Activated naive CD4-positive, alpha-beta T cell treated with anti-CD3 and anti-CD28 coated beads, Interleukin-2, amount 50 U/mL, for 16 hours (primary cell): ENCODE measurements at places on chromosomes 3 and 15.

GRCh38 chr3:23096041-23096440 is 107.1 kb upstream of the UBE2E2 start:
- no peak for DNase-seq

DNA sequence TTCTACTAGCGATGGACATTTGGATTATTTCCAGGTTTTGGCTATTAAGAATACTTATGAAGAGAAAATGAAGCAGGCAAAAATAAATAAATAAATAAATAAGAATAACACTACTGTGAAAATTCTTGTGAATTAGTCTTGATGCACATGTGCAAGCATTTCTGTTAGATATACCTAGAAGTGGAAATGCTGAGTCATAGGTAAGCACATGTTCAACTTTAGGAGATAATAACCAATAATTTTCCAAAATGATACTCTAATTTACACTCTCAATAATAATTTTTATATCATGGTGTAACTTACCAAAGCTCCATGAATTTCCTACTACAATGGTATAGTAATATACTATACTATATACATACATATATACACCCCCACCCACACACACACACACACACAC is 23.4 kb downstream of the EMC4 start:
- DNase-seq, result no peak

DNA sequence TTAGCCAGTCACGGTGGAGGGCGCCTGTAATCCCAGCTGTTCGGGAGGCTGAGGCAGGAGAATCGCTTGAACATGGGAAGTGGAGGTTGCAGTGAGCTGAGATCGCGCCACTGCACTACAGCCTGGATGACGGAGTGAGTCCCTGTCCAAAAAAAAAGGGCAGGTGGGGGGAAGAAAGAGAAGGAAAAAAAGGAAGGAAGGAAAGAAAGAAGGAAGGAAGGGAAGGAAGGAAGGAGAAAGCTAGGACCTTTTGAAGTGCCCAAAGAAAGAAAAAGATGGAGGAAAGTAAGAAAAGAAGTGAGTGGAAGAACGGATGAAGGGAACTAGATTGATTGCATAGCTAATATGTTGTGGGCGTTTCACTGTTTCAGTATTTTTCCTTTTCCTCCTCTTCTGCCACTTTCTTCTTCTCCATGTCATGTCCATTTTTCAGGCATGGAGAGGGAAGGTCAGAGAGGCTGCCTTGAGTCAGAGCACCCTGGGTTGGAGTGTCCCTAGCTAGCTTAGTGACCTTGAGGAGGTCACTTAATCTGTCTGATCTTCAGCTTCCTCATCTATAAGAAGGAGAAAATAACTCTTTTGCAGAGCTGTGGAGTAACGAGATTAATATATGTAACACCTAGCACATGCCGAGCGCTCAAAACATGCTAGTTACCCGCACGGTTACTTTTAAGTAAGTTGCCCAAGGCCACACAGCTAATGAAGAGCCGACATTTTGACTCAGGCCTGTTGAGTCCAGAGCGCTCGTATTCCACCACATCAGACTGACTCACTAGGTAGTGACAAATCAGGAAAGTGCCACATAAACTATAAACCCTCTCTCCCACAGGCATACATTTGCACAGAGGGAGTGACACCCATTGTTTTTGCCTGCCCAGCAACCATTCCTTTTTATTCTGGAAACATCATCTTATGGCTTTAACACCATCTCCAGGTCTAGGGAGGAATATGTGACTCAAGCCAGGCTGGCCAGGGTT is 42.2 kb downstream of the BHLHE40 start:
- DNase-seq, result no peak

DNA sequence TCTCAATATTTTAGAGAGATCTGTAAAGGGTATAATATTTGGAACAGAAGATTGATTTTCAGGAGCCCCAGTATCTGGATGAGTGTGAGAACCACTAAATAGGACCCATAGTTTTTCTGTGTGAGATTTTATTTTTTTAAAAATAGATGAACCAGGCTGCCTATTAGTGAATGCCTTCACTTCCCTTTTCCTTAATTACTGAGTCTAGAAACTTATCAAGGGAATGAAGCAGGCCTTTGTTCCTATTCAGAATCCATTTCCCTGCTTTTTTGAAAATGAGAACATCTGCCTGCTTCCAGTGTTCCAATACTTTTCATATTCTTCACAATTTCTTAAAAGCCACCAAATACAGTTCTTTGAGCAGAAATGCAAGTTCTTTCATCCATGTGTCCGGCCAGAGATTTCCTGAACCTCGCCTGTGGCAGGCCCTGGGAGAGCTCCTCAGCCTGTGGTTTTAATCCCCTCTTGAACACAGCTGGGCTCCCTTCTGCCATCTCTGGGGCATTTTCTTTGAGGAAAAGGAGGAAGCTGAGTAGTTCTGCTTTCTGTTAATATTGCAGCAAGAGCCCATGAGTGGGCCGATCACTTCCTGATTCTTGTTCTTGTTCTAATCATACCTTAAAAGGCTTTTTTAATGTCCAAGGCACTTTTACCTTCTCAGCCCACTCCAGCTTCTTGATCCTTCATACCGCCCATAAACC is 4.7 kb downstream of the EHD4 start:
- DNase-seq, result no peak

GRCh38 chr15:77071305-77072223 is 655 bp upstream of the TSPAN3 start:
- no peak for DNase-seq

- DNase-seq, result peak; percentile 42
These were observed 580.4 kb upstream of the TBL1XR1 start for GRCh38 chr3:177777699-177778098.

GRCh38 chr3:104323226-104323625 is 1043.5 kb upstream of the ALCAM start:
- DNase-seq, result no peak

DNA sequence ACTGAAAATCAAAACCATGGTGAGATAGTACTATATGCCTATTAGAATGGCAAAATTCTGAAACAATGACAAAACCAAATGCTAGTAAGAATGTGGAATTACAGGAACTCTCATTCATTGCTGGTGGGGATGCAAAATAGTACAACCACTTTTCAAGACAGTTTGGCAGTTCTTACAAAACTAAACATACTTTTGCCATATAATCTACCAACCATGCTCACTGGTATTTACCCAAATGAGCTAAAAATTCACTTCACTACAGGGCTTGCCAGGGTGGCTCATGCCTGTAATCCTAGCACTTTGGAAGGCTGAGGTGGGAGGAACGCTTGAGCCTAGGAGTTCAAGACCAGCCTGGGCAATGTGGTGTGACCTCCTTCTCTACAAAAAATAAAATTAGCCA is 40.0 kb downstream of the MYO9A start:
- DNase-seq, result no peak

DNA sequence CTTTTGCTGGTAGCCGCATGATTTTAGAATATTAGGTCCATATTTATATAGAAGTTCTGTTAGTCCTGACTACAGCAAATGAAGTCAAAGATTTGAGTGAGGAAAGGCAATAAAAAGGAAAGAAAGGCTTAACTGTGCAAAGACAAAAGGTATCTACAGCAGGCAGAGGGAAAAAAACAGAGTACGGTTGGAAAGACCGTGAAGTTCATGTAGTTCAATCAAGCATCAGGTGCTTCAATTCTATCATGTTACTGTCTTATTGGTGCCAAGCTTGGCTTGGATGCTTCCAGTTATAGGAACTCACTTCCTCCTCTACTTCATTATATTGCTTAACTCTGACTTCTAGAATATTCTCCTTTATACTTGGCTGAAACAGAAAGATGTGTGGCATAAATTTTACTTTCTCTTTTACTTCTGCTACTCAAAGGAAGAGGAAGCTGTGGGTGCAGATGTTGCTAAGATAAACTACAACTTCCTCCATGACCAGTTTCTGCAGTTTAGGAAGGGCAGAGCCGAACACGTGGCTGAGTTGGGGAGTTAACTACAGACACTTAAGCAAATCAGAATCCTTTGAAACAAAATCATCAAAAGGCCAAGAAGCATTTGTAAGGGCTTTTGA is 72.6 kb upstream of the ZBED2 start:
- peak; percentile 65 for DNase-seq

GRCh38 chr15:68511073-68511991 is 67.5 kb upstream of the CORO2B start:
- DNase-seq, result no peak

DNA sequence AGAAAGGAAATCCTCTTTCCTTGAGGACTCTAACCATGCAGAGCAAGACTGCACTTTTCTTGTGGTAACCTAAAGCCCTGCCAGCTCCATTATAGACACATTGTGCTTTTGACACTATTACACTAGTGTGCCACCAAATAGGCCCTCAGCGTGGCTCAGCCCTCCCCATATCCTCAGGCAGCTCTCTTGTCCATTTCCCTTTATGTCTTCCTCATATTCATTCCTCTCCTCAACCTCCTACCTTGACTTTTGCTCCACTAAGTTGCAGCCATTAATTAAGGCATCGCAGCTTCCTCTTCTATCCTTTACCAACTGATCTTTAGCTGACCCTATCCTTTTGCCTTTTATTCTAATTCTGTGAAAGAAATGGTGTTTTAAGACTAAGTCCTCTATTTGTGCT is 3.7 kb downstream of the ATG7 start:
- DNase-seq, result no peak

DNA sequence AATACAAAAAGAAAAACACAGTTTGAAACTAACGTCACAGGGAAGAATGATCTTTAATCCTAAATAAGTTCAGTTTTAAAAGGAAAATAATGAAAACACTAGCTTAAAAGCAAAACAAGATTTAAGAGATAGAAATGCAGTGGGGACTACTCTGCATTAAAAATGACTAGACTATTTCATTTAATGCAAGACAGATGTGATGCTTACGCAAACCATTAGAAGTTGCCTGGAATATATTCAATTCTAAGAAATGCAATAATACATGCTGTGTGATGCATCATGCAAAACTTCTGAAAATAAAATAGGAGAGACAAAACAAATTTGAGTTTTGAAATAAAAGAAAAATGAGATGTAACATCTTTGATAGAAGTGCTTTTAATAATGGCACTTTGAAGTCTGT is 97.6 kb upstream of the STRIT1 start:
- no peak for DNase-seq

- DNase-seq, result no peak
These were observed 733.2 kb upstream of the GOLIM4 start for GRCh38 chr3:168828943-168829342.

- DNase-seq, result no peak
These were observed 27.0 kb upstream of the HHATL start for GRCh38 chr3:42729404-42730145.

GRCh38 chr15:70778258-70779076 is 15.1 kb upstream of the UACA start:
- DNase-seq, result no peak

DNA sequence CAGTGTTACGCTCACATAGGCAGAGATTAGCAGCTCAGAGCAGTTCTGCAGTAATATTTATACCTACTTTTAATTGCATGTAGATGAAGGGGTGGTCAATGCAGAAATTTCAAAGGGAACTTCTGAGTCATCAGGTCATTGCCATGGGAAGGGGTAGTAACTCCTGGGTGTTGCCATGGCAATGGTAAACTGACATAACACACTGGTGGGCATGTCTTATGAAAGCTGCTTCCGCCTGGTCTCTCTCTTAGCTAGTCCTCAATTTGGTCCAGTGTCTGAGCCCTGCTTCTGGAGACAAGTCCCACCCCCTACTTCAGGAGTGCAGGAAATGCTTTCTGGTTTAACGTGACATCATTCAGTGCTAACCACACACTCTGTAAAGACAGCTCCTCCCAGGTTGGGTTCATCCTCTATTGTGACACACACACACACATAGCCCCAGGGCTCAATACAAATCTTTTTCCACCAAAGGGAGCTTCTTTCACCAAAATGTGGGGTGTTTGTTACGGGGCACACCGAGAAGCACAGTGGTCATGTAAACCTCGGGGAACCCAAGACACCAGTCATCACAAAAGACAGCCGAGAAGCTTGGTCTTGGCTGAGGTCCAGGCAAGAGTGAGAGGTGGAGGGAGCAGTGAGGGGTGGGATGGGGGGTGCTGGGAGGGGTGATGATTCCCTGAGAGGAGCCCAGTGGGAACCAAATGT is 74.5 kb downstream of the TLE3 start:
- DNase-seq, result no peak
